ENCODE measurements at places on chromosomes 2 and 18.

GRCh38 chr18:7221424-7222155 is 9.3 kb upstream of the LRRC30 start:
- DNase-seq = no peak

DNA sequence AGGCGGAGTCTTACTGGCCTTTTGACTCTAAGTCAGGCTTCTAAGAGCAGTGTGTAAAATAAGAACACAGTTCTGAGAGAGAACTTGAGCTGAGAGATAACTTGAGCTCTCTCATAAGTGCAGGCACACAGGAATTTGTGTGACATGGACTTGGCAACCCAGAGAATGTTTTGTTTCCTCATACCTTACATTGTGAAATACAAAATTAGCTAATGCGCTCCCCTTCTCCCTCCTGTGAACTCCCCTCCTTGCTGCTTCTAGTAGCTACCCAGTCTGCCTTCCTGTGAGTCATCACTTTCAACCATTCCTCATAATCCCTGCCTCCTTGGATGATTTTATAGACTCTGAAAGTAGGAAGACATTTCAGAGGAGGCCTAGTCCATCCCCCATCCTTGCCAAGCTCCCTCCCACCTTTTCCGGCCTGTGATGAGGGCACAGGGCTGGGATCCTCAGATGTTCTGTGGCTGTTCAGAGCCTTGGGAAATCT is 22.6 kb downstream of the FER1L5 start:
- no peak for DNase-seq

GRCh38 chr18:61926532-61926931 is 33.7 kb upstream of the RNF152 start:
- no peak for DNase-seq

DNA sequence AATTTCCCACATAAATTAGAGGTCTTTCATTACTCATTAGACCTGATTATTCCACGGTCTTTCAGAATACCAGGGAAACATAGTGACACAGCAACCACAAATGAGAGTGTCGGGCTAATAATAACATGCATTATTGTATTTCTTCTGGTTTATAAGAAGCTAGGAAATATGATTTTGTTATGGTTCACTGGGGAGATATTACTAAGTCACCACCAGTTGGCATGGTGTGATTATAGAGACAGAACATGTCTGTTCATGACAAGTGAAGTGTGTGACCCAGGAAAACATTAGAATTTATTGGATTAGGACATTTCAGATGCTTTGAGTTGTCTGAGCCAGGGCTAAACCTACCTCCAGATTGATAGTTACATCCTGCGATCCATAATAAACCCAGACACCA is 494.4 kb downstream of the FBXO15 start:
- no peak for DNase-seq

DNA sequence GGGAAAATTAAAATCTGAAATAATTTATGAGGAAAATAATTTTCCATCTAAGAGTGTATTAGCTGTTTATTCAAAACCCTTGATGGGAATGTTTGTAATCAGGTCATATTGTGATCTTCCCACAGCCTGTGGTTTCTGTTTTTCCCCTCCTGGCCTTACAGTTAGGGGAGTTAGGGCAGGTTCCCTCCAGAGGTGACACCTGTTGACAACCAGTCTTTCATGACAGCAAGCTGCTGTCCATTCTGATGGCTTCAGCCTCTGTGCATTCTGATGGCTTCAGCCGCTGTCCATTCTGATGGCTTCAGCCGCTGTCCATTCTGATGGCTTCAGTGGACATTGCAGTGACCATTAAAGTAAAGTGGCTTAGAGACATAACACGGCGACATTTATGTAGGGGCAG is 328.2 kb downstream of the GBX2 start:
- no peak for DNase-seq

All from hematopoietic multipotent progenitor cell treated with erythropoietin and hydrocortisone succinate and interleukin-3 and kit ligand, for 17 days (in vitro differentiated cells).